Cardiac muscle cell (in vitro differentiated cells and primary cell): ENCODE measurements at places on chromosomes 16 and 17.

GRCh38 chr16:2881783-2882649, 999 bp upstream of the FLYWCH2 start:
- DNase-seq = peak; percentile 58

DNA sequence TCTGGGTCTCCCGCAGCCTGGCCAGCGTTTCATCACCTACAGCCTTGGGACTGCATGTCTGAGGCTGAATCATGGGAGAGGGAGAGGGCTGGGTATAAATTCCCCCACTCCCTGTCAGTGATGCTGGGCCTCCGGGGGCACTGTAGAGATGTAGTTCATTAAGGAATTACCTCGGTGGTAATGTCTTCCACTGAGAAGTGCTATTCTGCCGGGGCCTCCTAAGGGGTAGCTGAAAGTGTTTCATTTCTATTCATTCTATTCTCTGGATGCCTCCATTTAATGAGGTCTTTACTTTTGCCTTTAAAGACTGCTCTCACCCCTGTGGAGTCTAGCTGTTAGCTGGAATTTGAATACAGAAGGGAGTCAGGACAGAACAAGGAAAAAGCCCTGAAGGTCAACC, 116.4 kb upstream of the HS3ST4 start:
- no peak for DNase-seq

- DNase-seq = no peak
These were observed 54.2 kb downstream of the WIPI1 start for GRCh38 chr17:68403122-68403521.

DNA sequence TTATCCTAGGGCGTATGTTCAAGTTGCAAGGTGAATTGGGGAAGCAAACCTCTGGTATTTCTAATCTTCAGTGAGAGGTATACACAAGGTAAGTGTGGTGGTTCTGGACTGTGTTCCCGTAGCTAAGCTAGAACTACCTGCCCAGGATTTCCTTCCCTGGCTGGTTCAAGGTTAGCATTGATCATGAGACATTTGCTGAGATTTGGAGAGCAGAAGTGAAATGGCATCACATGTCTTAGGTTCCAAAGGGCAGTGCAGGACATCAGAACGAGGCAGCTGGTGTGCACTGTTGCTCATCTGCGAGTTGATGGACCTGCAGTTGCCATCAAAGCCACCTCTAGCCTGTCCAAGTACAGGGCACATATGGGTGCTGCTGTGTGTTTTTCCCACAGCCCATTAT, 95.2 kb downstream of the EMP2 start:
- DNase-seq = no peak

- DNase-seq = no peak
These were observed 44.4 kb upstream of the ZFHX3 start for GRCh38 chr16:73092236-73092781.

GRCh38 chr17:4534928-4535666, 20.1 kb downstream of the MYBBP1A start:
- DNase-seq = no peak

GRCh38 chr16:81908466-81909262, 102.6 kb downstream of the SDR42E1 start:
- no peak for DNase-seq

GRCh38 chr16:87604634-87605111, 2.4 kb downstream of the JPH3 start:
- no peak for DNase-seq

DNA sequence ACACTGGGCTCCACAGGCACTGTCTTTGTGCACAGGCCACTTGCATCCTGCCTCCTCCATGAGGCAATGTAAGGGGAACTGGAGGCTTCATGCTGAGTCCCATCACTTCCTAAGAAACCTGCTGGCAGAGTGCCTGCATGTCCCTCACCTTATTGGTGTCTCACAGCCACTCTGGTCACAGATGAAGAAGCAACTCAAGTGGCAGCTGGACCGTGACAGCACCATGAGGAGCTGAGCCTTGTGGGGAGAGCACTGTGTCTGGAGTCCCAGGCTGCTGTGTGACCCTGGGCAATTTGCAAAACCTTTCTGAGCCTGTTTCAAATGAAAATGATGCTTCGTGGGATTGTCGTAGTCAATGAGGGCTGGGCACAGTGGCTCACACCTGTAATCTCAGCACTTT, 19.5 kb downstream of the ANKRD40 start:
- DNase-seq = no peak

DNA sequence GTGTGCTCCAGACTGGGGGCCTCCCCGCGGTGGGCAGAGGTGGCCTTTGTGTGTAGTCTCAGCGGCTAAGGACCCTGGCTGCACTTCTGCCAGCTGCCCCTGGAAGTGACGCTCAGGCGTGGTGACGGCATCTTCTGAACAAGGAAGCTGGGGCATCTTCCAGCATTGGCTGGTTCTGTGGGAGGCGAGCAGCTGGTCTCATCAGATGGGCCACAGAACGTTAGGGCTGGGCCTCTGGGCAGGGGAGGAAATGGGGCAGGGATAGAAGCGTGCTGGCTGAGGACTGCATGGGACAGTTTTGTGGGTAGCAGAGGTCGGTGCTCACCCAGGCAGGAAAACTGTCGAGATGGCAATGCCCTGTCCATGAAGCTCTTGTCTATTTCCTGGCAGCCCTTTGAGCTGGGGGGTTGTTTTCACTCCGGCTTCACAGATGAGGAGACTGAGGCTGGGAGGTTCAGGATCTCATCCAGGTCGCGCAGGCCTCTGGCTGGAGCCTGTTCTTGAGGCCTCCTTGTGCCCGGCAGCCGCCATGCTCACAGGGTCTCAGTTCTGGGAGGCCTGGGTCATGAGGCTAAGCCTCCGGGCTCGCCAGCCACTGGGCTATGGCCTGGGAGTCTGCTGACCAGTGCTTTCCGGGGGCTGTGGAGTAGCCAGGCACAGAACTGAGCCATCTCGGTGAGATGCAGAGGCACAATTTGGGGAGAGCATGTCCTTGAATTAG, 16.3 kb downstream of the IRF8 start:
- DNase-seq = no peak

GRCh38 chr16:85611444-85612190, 1.5 kb upstream of the GSE1 start:
- DNase-seq = peak; percentile 79

DNA sequence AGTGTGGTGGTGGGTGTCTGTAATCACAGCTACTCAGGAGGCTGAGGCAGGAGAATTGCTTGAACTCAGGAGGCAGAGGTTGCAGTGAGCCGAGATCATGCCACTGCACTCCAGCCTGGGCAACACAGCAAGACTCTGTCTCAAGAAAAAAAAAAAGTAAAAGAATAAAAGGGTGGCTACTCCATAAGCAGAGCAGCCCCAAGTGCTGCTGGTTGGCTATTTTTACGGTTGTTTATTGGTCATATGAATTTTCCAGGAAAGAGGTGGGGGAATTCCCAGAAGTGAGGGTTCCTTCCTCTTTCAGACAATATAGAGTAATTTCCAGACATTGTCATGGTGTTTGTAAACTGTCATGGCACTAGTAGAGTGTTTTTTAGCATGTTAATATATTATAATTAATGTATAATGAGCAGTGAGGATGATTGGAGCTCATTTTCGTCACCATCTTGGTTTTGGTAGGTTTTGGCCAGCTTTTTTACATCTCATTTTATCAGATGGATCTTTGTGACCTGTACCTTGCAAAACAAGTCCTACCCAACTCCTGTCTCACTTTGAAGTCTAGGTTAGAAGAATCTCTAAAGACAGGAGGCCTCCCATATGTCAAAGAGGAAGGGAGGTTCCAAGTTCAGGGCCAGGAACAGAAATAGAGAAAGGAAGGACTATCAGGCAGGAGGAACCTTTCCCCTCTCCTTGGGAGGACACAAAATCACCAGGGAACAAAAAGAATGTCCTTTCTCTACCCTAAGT, 39.1 kb downstream of the HOXB1 start:
- DNase-seq = no peak

GRCh38 chr16:53515259-53515658, 12.2 kb upstream of the AKTIP start:
- DNase-seq = no peak
